Activated T-cell treated with anti-CD3 and anti-CD28 coated beads for 24 hours (primary cell): ENCODE measurements at places on chromosomes 2 and 18.

- DNase-seq: no peak
These were observed 690 bp downstream of the SDC1 start for GRCh38 chr2:20224164-20224715.

- no peak for DNase-seq
These were observed 5.3 kb upstream of the ORC2 start for GRCh38 chr2:200968735-200969134.

DNA sequence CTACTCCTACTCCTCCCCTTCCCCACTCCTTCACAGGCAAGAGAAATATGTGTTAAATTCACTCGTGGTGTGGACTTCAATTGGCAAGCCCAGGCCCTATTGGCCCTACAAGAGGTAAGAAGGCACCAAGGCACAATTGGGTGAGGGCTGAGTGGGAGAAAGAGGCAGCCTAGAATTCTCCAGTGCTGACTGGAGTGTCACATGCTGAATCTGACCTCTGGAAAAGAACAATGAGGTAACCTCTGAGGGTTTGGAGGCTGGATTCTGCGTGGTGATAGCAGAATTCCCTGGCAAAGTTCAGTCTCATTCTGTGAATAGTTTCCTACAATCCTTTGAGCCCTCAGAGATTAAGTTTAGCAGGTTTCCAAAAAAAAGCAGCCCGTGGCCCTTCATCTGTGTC is 6.9 kb downstream of the CENPA start:
- no peak for DNase-seq

DNA sequence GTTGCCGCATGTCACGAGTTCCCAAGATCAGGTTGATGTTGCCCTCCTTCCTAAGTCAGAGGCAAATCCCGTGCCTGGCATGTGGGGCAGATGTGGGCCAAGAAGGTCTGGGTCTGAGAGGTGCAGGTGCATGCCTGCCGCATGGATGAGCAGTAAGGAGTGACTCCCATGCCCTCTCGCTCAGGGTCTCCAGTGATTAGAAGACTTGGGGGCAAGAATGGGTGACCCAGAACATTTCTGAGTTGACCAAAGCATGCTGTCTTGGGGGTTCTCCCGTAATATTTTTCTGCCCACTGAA is 120.6 kb upstream of the HDAC4 start:
- no peak for DNase-seq

GRCh38 chr2:240432430-240432819 is 3.0 kb upstream of the GPC1 start:
- DNase-seq: no peak

GRCh38 chr2:160700021-160700814 is 206.6 kb upstream of the RBMS1 start:
- no peak for DNase-seq

DNA sequence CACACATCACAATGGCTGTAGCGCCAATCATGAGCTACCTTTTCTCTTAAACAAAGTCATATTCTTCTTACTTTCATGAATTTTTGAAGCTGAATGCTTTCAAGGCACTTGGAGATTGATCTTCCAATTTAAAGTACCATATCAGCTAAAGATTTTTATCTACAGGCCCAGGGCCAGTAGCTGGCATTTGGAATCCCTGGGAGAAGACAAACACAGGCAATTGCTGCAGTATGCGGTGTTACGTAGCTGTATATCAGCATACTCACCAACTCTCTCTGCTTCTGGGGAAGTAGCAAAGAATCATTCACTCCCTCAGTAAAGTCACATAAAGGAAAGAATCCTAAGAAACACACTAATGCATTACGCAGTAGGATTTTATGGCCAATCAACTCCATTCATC is 202.3 kb downstream of the DLGAP1 start:
- no peak for DNase-seq

GRCh38 chr2:34808426-34808825 is 1209.3 kb upstream of the FAM98A start:
- no peak for DNase-seq

DNA sequence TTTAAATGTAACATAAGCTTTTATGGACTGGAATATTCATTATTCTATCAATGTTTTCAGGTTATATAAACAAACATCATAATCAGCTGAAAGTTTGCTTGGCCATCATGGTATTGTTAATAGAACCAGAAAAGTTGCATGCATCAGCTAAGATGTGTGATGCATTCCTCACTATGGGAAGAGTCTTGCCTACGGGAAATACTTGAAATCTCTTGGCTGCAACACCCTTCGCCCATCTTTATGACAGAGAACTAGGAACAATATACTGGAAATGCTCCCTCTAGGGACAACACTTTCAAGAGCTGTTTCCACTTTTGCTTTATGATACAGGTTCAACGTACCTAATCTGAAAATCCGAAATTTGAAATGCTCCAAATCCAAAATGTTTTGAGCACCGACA is 1390.8 kb downstream of the DPP10 start:
- no peak for DNase-seq

- DNase-seq: no peak
These were observed 35.3 kb upstream of the GCC2 start for GRCh38 chr2:108413711-108414095.

DNA sequence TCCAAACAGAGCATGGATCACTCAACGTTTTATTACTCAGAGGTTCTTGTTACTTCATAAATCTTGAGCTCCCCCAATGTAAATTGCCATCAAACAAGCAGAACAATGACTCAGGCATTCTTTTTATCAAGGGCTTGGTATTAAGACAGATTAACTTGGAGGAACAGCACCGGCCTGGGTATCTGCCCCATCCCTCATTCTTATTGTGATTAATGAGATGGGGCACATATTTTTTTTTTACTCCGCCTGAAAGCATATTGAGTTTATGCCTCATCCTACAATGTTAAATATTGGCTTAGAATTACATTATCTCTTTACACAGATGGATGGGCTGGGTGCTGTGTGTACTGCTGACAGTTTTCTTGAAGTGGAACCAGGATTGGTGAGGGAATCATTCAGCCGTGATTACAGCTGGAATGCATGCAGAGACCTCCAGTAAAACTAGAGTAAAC is 387.3 kb downstream of the CLIP4 start:
- no peak for DNase-seq

GRCh38 chr2:195697681-195698220 is 40.7 kb downstream of the SLC39A10 start:
- no peak for DNase-seq

DNA sequence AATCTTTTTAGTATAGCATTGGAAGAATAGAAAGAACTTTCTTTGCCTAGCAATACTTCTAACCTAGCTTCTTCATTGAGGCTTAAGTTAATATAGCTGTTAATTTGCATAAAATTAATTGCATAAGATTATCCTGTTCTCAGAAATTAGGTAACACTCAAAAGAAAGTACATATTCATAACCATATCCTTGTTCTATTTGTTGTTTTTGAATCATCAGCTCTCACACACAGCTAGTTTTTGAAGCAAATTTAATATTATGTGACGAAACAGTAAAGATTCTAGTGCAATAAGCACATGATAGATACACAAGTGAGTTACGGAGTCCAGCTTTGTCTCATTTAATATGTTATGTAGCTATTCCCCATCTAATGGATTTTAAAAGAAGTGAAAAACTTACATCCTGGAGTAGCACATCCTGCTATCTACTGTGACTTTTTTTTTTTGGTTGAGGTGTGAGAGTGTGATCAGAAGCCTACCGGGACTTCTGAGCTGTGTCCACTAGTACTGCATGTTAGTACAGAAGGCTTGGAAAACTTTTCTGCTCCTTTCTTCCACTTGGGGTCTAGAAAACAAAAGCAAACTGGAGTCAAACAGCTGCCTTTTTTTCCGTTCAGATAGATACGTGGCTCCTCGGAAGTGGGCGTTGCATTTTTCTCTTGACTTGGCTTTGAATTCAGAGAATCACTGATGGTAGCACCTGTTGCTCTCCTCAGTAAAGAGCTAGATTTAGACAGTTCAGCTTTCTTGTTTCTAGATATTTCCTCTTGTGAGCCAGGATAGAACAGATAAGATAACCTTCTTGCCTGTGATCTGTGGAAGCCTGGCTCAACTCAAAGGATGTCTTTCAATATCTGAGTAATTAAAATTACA is 27.2 kb downstream of the KDM3A start:
- no peak for DNase-seq

DNA sequence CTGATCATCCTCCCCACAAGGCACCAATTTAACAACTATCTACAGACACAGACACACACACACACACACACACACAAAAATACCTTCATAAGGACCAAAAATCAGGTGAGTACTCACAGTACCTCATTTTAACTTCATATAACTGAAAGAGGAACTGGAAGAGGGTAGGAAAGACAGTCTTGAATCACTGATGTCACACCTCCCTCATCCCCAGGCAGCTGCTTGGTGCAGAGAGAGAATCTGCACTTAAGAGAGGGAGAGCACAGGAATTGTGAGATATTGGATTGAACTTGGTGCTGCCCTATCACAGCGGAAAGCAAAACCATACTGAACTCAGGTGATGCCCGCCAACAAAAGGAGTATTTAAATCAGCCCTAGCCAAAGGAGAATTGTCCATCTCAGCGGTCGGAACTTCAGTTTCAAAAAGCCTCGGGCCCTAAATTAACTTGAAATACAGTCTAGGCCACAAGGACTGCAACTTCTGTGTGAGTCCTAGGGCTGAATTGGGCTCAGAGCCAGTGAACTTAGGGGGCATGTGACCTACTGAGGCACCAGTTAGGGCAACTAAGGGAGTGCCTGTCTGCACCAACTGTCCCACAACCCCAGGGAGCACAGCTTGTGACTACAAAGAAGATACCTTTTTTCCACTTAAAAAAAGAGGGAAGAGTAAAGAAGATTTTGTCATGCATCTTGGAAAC is 211.1 kb downstream of the LRATD1 start:
- DNase-seq: no peak

- DNase-seq: no peak
These were observed 10.2 kb upstream of the SP9 start for GRCh38 chr2:174324530-174324929.

- no peak for DNase-seq
These were observed 38.9 kb upstream of the GMCL1 start for GRCh38 chr2:69790601-69790959.

DNA sequence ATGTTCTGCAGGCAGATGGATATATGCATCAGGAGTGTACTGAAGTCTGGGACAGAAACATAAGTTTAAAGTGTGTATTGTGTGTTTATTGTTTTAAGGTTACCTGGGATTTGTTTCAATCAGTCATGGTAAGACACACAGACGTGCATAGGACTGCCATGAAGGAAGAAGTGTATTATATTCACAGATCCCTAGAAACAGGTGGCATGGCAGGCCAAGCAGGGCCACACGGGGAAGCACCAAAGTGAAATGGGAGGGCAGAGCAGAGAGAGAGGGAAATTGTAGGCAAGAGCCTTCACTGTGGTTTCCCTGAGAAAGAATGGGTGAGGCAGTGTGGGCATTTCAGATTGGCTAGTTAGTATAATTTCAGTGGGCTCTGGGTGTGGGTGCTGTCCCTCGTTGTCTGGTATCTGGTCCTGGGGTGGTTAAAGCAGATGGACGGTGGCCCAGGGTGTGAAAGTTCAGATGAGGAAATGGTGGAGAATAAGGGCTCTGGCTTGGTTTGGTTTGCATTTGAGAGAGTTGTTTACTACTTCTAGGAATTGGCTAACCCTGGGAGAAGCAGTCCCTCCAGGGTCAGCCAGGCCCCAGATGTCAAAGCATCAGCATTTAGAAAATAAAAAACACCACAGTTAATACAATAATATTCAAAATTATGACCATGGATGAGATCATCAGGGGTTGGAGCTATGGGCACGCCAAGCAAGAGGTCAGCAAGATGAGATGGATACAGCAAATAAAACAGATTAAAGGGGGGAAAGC is 160.0 kb downstream of the LRRC30 start:
- DNase-seq: no peak

DNA sequence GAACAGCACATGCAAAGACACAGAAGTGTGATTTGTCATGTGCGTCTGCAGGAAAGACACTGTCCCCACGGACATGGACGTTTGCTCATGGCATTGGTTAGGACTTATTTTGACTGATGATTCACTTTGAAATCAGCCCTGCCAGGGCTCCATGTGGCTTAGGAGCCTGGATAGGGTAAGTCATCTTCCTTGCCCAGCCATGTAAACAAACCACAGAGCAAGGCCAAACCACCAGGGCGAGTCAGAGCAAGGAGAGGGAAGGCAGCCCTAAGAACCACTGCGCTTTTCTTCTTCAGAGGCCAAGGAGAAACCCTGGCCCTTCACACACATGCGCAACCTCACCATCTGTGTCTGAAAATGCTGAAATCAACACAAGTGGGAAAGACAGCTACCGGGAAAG is 88.8 kb downstream of the GFPT1 start:
- no peak for DNase-seq

GRCh38 chr2:72883356-72883962 is 3.7 kb upstream of the SPR start:
- no peak for DNase-seq

GRCh38 chr2:180618570-180618969 is 361.8 kb upstream of the UBE2E3 start:
- DNase-seq: no peak

DNA sequence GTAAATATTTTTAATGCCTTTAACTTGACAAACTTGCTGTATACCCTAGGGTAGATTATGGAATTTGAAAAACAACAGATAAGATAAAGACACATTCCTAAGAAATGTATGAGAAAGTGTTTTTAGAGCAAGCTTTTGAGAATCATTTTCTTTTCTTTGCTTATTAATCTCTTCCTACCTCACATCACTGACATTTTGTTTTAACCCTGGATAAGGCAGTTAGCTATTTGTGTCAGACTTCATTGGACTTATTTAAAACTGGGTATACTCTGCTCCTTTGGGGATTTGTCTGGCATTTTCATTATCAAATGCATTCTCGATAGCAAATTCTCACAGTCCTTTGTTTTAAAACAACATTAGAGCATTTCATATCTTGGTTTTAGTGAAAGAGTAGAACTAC is 17.2 kb downstream of the EML4 start:
- no peak for DNase-seq

- DNase-seq: no peak
These were observed 40.2 kb downstream of the EFEMP1 start for GRCh38 chr2:55883357-55883756.

GRCh38 chr2:175062787-175063585 is 57.8 kb upstream of the CHN1 start:
- no peak for DNase-seq

DNA sequence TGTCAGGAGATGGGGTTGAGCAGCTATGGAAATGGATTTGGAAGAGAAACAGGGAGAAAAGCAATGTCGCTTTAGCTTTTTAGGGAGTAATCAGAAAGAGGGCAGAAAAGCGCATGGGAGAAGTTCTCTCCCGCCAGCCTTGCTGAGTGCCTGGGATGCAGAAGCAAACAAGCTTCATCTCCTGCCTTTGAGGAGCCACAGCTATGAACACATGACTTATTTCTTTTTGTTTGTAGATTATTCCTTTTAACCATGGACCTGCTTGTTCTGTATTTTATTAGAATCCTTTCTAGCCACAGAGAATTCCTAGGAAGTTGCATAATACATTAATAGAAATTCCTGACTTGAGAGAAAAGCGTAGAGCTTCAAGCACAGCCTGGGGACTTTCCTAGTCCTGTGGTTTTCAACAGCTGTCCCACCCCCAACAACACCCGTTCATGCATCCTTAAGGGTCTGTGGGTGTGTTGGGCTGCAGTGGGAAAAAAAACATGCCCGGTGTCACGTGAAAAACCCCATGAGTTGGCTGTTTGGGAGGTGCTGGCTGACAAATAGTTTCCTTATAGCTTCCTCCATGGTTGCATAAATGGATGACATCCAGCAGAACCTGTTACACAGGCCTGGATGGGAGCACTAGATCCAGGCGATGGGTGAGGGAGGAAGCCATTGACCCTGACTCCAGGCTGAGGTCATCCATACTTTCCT is 14.9 kb downstream of the SLC9A4 start:
- DNase-seq: no peak
